Activated effector memory CD4-positive, alpha-beta T cell treated with Interleukin-2 at 50 U/mL for 16 hours (primary cell): ENCODE measurements at places on chromosomes 12 and 14.

GRCh38 chr12:5807514-5808219 is 137.4 kb downstream of the ANO2 start:
- no peak for DNase-seq

DNA sequence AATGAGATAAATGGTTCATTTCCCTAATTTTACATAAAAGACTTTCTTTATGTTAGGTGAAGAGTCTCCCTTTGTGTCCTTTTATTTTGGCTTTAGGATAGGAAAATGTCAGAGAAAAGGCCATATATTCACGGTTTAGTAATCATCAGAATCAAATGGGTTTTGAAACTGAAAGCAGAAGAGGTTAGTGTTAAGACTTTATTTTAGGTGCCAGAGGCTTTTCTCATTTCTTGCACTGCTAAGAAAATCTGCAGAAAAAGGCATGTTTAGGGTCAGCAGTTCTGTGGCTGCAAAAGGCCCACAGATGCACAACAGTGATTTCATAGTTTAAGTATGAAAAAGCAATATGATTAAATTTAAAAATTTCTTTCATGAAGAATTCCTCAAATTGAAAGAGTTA is 80.4 kb upstream of the SINHCAF start:
- no peak for DNase-seq

DNA sequence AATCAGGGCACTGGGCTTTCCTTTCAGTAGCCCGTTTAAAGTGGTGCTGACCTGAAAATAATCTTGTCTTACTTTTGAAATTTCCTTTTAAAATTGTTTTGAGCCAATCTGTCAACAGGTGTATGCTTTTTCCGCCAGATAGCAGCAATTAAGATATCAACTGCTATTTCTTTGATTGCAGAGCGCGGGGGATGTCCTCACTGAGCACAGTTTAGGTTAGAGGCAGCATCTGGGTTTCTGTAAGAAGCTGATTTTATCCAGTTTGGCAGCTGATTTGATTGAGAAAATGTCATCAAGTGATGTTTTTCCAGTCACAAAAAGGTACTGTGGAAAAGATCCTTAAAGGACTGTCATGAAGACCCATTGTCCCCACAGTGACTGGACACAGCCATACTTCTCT is 371.8 kb downstream of the ADAMTS20 start:
- no peak for DNase-seq

DNA sequence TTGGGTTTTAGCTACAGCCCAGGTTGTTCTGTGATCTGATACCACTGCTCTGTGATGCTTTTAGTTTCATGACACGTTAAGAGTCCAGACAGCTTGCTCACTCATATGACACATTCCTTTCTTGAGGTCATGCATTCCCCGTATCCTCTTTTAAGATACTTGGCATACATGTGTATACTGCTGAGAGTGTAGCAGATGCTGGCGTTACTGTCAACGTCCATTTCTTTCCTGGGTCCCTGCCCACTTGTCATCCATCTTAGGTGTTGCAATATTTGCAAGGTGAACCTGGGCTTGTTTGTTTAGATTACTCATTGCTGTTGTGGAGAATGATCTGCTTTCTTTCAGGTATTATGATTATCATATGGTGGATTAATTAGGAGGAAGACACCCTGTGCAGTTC is 9.1 kb upstream of the EMP1 start:
- DNase-seq: no peak

- no peak for DNase-seq
Measured at GRCh38 chr12:15897433-15897832, 13.7 kb upstream of the DERA start.

GRCh38 chr14:75393794-75394193 is 34.0 kb upstream of the JDP2 start:
- DNase-seq: no peak

DNA sequence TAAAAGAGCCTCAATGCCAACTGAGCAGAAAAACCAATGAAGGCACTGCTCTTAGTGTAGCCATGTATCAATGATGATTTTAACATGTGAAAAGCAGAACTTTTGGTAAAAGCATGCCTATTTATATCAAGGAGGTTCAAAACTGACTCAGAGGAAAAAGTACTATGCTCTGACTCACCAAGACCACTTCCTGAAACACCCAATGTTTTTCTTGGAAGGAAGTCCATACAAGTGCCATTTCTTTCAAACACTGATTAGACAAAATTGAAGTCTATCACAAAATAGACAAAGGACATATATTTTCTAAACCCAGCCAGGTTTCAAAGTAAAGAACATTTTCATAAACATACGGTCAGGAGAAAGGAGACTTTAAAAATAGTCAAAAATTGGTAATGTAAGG is 88.6 kb downstream of the EPS8 start:
- DNase-seq: no peak

- DNase-seq: no peak
Measured at GRCh38 chr14:41449066-41449465, 157.6 kb upstream of the LRFN5 start.

DNA sequence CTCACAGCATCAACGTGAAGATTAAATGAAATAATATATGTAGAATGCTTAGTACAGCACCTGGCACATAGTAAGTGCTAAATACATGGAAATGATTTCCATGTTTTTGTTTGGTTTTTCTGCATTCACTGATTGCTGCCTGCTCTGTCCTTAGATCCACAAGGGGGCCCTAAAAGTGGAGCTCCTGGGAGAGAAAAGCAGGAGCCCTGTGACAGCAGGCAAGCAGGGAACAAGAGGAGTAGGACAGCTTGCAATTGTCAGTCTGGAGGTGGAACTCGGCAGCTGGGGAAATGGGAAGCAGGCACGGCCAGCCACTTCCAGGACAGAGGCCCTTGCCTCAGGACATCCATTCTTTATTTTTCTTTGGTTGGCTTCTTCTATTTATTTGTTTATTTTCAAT is 292.9 kb downstream of the BMP4 start:
- DNase-seq: no peak

- no peak for DNase-seq
Measured at GRCh38 chr12:68007466-68007865, 18.2 kb downstream of the IFNG-AS1 start.

DNA sequence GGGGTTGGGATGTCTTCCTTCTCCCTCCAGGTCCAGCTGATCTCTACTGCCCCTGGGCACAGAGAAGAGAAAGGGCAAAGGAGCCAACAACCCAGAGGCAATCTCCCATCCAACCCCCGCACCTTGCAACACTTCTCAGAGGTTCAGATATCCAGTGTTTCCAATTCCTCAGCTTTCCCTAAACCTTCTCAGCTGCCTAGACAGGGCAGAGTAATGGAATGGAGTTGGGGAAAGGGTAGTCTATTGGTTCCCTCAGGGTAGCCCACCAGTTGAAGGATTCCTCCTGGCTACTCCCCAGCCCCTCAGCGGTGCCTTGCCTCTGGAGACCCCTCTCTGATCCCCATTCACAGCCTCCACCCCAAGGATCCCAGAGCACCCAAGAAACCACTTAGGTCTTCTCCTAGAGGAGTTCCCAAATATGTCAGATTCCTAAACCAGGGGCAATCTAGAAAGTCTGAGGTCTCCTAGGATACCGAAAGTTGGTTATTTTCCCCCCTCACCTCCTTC is 537 bp downstream of the NFE2 start:
- no peak for DNase-seq

DNA sequence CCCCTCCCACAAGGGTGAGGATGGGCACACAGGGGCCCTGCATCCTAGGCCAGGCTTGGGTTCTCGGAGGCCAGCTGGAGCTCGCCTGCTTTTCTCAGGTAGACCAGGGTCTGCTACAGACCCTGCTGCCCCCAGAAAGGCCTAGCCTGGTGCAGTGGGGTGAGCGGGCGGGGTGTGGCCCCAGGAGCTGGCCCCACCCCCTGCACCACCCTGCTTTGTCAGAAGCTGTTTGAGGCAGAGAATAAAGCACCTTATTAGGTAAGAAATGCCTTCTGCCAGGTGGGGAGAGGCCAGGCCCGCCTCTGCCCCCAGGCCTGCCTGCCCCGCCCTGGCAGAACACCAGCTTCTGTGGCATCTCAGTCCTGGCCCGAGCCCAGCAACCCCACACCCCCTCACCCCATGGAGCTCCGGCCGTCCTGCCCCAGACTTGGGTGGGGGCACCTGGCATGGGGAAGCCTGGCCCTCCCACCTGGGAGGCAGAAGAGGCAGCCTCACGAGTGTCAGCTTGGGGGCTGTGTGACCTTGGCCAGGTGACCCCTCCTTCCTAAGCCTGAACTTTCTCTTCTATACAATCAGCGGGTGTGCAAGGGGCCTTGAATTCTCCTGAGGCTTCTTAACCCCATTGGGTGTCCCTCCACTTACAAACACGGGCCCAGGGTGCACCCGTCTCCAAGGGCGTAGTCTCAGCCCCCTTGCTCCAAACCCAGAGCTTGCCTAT is 43.2 kb downstream of the KRT80 start:
- no peak for DNase-seq

DNA sequence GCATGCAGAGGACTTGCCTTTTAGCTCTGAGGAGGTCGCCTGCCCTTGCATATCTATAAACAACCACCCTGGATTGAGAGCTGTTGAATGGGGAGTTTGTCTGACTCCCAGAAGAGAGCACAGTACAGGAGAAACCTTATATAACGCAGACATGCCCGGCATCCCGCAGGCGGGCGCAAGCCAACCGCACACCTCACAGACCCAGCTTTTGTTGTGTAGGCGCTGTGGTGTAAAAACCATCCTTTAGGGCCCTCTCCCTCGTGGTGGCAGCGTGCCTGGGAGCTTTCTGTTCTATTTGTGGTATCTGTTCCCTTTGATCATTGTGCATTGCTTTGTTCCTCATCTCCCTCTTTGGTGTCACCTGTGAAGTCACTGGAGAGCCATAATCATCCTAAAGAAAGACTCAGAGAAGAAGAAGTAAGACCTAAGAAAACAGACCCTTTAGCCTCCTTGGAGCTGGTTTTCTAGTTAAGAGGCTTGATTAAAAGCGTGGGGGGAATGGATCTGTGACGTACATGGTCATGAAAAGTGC is 77.7 kb downstream of the ETV6 start:
- DNase-seq: peak; percentile 26

- DNase-seq: no peak
Measured at GRCh38 chr12:114904254-114905003, 220.5 kb upstream of the TBX3 start.

GRCh38 chr14:54686219-54686870 is 119.4 kb downstream of the SAMD4A start:
- DNase-seq: no peak

DNA sequence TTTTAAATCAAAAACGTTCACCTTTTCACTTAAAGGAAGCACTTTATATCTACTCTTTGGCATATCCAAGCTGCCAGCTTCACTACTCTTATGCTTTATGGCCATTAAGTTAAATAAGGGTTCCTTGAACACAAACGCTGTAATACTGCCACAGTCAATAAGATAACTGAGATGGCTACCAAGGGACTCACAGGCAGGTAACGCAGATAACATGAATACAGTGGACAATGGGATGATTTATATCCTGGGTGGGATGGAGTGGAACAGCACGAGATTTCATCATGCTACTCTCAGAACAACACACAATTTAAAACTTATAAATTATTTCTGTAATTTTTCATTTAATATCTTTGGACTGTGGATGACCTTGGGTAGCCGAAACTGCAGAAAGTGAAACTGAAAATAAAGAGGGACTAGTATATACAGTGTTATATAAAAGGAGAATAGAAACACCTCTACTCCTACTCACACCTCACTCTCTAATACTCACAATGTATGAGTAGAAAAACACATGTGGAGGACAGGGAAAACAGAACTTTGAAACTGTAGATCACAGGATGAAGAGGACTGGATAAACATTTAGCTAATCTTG is 367.3 kb downstream of the C12orf50 start:
- no peak for DNase-seq

DNA sequence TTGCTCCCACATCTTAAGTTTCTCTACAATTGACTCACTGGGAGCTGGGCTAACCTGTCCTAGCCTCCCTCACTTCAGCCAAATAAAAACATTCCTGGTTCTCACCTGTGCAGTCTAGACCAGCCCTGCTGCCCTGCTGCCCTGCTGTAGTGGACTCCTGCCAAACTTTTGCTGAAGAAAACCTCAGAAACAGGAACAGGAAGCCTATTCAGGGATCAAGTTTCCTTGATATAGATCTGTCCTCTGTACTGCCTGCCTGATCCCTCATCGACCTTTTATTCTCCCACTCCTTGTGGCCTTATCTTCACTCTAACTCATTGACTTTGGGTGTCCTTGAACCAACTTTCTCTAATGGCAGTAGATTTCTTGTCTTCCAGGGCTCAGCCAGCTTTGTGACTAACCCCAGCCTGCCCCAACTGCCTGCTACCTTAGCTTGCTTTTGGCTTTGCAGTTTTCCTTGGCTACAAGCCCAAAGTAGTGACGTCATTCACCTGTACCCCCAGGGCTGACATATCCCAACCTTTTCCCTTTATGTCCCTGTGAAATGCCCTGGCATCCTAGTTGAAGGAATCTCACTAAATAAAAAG is 234.8 kb downstream of the DUSP6 start:
- DNase-seq: no peak

DNA sequence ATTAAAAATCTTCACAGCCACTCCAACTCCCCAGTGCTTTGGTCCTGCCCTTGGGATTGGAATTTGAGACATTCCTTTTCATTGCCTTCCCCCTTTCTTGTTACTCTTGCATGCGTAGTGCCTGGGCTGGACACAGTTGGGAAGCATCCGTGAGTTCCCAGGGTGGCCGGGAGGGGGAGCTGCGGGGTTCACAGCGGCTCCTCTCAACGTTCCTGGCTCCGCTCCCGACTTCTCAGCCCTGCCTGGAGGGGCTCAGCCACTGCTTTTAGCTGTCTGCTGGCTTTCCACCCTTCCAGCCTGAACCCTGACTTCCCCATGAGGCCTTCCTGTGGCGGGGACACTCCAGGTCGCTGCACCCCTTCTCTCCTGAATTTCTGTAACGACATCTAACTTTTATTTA is 3.2 kb downstream of the TEX52 start:
- peak; percentile 15 for DNase-seq

- no peak for DNase-seq
Measured at GRCh38 chr14:67581643-67582042, 18.4 kb downstream of the PIGH start.

GRCh38 chr12:123900871-123901376 is 71.7 kb downstream of the CCDC92 start:
- DNase-seq: no peak

- DNase-seq: no peak
Measured at GRCh38 chr12:120977531-120978295, 630 bp upstream of the HNF1A start.

GRCh38 chr14:73778736-73779135 is 64.6 kb upstream of the PNMA1 start:
- DNase-seq: no peak

- no peak for DNase-seq
Measured at GRCh38 chr12:98699586-98699985, 54.5 kb downstream of the APAF1 start.

DNA sequence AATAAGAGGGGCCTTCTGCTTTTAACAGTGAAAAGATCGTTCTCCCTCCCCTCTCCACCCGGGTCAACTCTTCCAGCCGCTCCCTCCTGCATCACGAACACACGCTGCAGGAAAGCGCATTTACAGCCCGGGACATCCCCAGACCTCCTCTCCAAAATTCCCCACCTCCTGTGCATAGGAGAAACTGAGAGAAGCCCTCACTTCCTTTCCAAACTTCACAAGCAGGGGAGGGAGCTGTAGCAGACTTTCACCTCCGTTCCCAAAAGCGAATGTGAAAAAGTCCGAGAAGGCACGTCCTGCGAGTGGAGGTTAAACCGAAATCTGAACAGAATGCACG is 513 bp downstream of the BCAT1 start:
- DNase-seq: no peak

- peak; percentile 55 for DNase-seq
Measured at GRCh38 chr12:55724226-55724939, 4.2 kb downstream of the RDH5 start.

GRCh38 chr12:4518106-4518728 is 20.5 kb upstream of the RAD51AP1 start:
- no peak for DNase-seq

GRCh38 chr12:54603173-54603814 is 14.8 kb upstream of the PPP1R1A start:
- DNase-seq: peak; percentile 49
